ENCODE measurements at places on chromosomes 4 and X. TPM values are rescaled to one million over a fixed set of nuclear protein-coding genes. Genes with fewer than 3 reads are reported as not detected.

DNA sequence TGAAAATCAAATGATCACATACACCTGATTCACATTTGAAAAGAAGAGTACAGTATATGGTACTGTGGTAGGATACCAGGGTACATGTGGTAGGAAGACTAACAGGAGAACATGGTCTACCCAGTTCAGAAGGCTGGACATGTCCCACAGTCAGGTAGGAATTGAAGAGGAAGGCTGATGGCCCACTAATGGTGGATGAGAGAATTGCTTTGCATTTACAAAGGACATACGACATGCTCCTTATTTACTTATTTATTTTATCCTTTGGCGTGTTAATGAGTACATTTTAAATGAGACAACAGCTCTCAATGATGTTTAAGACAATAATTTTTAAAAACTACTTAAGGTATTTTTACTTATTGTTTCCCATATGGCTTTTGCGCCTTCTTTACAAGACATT, 106.7 kb upstream of the BMP2K start:
- DNase-seq = no peak

DNA sequence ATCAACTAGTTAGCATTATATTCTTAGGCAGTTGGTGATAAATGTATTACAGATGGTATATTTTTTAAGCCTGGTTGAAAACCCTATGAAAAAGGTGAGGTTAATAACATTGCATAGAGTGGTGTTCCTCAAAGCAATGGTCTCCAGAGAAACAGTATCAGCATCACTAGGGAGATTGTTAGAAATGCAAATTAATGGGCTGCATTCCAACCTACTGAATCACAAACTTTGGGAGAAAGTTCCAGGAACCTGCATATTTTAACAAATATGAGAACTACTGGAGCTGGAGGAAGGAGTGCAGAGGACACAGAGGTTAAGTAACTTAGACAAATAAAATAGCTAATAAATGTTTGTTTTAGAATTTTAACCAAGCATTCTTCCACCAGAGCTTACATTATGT, 166.9 kb upstream of the PCDH10 start:
- no peak for DNase-seq

TLR10 gene
- polyA plus RNA-seq = 0.41 TPM

- no peak for DNase-seq
Measured at GRCh38 chrX:72054779-72055489, 76.8 kb downstream of the RTL5 start.

DNA sequence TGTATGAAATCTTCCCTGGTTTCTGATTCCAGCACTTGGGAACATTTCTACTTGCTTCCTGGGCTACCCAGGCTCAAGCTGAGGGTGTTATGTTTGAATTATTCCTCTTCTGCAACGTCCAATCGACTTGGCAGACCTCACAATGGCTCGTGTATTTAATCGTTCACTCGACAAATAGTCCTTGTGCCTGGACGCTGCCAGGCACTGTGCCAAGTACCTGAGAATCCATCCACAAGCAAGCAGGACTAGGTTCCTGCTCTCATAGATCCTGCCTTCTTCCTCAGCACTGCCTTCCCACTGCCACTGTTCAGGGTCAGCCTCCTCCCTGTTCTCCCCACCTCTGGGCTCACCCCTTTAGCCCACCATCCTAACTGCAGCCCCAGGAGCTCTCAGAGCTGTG, 113.3 kb downstream of the EFNB1 start:
- DNase-seq = no peak

- no peak for DNase-seq
Measured at GRCh38 chr4:123783921-123784320, 387.3 kb downstream of the SPRY1 start.

- no peak for DNase-seq
Measured at GRCh38 chr4:111977419-111977965, 167.8 kb upstream of the FAM241A start.

CLNK gene
- 0.30 TPM for polyA plus RNA-seq

DNA sequence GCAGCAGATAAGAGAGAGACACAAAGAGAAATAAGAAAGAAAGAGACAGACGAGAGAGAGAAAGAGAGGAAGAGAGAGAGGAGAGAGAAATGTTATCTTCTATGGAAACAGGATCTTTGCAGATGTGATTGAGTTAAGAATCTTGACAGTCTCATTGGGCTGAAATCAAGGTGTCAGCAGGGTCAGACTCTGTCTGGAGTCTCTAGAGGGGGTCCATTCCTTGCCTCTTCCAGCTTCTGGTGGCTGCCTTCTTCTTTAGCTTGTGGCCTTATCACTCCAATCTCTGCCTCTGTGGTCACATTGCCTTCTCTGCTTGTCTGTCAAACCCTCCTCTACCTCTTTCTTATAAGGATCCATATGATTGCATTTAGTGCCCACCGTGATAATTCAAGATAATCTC, 21.8 kb upstream of the GRPR start:
- DNase-seq = no peak

DNA sequence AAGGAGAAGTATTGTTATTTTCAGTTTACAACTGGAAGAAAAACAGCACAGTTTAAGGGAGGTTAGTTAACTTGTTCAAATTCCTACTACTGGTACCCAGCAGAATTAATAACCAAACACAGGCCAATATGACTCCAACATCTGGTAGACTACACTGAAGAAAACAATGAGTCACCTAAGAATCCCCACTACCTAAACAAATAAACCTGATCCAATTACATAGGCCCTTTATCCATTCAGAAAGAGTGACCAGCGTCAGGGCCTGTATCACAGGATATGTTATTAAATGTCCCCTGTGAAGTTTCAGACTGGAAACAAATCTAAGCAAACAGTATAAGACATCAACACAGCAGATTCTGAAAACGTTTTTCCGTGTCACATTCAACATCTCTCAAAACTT, 492.5 kb upstream of the INTU start:
- DNase-seq = no peak

GRCh38 chrX:133365871-133366611, 49.2 kb downstream of the GPC4 start:
- no peak for DNase-seq

DNA sequence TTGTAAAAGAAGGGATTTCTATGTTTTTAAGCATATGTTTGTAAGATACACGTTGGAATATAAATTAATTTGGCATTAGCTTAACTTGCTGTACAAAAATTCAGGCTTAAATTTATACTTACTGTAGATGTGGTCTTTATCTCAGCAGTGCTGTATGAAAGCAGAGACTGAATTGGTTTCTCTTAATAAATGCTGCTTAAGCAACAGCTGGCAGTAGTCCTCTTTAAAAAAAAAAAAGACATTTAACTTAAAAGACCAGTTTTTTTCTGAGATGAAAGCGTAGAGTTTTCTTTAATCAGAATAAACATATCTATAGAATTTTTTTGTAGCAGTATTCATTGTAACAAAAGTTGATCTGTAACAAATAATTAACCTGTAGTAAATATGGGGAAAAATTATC, 124.6 kb downstream of the RAP1GDS1 start:
- no peak for DNase-seq

DNA sequence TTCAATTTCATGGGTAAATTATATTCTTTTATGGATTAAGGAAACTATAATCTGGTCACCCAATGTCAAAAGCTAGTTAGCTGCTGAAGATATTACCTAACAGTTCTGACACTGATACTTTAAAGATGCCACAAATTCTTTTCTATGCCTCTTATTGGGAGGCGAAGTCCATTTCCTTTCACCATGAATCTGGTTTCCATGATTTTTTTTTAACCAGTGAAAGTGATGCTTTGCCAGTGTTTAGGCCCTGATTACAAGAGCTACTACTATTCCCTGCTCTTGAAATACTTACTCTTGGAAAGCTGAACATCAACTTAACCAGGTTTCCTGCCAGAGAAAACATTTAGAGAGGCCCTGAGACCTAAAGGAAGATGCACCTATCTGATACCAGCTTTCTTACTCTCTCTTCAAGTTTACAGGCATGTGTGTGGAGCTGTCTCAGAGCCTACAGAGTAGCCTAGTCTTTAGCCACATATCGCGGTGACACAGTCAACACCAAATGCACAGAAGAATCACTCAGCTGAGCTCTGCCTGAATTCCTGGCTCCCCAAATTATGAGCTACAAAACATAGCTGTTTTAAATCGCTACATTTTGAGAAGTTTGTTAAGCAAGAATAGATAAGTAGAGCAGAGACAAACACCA, 1280.8 kb downstream of the PCDH7 start:
- no peak for DNase-seq

GRCh38 chr4:61517144-61517543, 317.0 kb downstream of the ADGRL3 start:
- DNase-seq = no peak

DNA sequence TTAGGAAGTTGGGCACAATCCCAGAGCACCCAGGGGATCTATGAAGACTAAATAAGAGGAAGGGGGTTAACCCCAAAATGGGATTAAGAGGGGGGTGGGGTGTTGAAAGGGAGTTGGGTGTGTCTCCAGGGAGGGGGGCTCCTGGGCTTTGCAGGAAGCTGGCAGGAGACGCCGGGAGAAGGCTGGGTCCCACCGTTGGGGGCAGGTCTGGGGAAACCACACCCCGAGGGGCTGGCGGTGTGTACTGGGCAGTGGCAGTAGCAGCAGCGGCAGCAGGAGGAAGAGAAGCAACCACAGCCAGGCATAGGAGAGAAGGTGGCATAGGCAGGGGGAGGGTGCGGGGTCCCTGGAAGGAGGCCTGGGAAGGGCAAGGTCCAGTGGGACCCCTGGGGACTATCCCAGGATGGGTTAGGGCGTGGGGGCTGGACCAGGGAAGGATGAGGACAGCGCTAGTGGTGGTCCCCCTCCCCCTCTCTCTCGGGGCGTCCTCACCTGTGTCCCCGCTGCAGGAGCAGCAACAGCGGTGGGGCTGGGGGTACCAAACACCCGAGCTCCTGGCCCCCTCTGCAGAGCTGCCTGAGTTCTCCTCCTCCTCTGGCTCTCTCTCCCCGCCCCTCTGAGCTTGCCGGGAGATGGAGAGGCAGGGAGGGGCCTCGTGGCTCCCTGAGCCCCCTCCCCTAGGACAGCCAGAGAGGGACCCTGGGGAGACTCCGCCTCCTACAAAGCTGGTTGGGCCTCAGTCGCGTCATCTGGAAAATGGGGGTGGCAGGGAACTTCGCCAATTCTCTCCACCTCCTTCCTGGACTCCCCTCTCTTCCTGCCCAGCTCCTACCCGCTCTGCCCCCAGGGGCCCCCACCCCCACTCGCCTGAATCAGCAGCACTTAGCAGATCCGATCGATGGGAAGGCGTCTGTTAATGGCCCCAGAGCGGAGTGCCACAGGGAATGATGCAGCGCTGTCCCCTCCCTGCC, at the start of gene KCND1:
Gene KCND1 (minus strand): TSS at position 596 of the 971 bp plus-strand sequence. CDS start 1,573 bp downstream, outside the sequence.
- DNase-seq = no peak

GRCh38 chr4:54897590-54897989, 227.8 kb downstream of the KDR start:
- DNase-seq = no peak

DNA sequence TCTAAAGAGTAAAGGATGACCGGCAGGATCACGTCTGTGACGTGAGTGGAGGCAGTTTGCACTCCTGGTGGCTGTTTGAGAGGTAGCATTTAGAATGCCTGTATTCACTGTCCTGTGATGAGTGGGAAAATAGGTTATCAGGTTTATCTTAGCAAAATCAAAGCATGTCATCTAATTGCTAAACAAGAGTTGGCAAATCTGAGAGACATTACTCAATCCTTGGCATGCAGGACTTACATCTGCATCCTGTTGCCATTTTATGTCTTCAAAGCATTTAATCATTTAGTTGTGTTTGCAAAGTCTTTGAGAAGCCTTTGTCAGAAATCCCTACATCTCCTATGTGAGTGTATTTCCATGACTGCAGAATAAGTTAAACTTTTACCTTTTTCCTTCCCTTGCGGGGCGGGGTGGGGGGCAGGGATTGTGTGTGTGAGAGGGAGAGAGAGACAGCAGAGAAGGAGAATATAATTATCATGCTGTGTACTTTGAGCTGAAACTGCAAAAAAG, 41.4 kb upstream of the MSANTD1 start:
- no peak for DNase-seq

TLR3 gene
- 1.5 TPM for polyA plus RNA-seq

DNA sequence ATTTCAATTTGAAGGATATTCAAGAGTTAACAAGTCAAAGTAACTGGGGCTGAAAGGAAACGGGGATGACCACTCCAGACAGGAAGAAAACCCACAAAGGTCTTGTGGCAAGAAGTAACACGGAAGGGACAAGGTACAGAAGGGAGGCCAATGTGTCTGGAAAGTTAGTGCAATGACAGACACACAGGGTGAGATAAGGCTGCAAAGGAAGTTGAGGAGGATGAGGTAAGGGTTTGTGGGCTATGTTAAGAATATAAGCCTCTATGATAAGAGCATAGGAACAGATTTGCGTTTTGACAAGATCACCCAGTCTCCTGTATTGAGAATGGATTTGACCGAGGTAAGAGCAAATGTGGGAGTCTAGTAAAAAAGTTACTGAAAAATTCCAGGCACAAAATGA, 21.9 kb upstream of the EMCN start:
- no peak for DNase-seq

- no peak for DNase-seq
Measured at GRCh38 chrX:729583-730409, 99.2 kb downstream of the SHOX start.

DNA sequence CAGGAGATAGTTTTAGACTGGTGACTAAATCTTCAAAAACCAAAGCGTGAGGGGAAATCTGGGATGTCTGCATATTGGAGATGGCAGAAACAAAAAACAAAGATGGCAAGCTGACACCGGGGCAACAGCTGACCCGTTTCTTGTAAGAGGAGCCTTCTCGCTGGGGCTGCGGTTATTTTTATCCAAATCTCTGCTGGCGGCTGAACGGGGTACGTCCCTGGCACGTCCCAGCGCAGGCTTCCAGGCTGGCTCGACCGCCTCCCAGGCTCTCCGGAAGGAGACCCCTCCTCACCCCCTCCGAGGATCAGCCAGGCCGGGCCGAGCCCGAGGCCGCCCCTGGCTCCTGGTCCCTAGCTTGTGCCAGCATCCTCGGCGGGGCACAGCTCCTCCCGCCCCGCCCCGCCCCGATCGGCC, 403 bp downstream of the SGCB start:
- DNase-seq = peak; percentile 68

GRCh38 chrX:14076639-14077038, 46.9 kb upstream of the GEMIN8 start:
- DNase-seq = no peak

- DNase-seq = peak; percentile 70
Measured at GRCh38 chrX:153381684-153382532, 19.2 kb downstream of the PNMA6E start.

DNA sequence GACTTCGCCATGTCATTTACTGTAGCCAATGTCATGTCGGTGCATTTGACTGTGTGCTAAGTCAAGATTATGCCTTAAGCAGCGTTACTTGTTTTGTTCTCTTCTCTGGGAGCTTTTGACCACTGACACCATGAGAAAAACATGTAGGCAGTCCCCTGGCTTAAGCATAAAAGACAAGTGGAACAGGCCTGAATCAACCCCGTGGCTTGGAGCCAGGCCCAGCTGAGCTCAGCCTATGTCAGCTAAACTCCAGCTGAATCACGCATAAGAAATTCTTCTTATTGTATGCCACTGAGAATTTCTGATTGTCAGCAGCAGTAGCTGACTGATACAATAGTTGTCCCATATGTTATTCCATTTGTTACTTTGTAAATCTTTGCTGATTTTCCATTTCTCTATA, 261.9 kb downstream of the CBLL2 start:
- peak; percentile 2 for DNase-seq

PRR32 gene
- polyA plus RNA-seq = 106 TPM

All from hindlimb muscle (tissue), 1 donor.